ENCODE measurements at places on chromosomes 6 and 20.

- DNase-seq = no peak
Observed at GRCh38 chr20:58485393-58485792, 29.8 kb downstream of the APCDD1L start.

DNA sequence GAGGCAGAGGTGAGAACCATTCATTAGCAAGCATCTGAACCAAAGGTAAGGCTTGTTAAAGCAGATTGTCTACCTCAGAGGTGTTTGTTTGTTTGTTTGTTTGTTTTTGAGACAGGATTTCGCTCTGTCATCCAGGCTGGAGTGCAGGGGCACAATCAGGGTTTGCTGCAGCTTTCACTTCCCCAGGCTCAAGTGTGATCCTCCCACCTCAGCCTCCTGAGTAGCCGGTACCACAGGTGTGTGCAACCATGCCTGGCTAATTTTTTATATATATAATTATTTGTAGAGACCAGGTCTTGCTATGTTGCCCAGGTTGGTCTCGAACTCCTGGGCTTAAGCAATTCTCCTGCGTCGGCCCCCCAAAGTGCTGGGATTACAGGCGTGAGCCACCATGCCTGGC is 17.2 kb downstream of the CYP39A1 start:
- DNase-seq = no peak

- DNase-seq = no peak
Observed at GRCh38 chr6:111411046-111411445, 72.0 kb downstream of the REV3L start.

DNA sequence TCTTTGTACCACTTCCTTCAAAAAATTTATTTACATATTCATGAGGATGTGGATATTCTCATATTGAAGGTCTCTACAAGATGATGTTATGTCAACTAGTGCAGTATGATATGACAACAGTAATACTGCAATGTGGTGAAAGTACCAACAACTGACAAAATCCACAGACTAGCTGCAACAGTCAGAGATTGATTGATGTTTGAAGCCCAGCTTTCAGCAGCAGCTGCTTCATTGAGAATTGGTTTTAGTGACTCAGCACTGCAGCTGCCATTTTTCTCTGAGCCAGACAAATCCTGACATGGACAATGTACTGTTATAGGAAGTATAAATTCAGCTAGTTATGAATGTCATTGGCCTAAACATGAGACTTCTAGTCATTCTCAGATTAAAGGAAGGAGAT is 53.8 kb downstream of the PKIB start:
- DNase-seq = no peak

GRCh38 chr6:116008470-116009243 is 52.0 kb downstream of the FRK start:
- DNase-seq = no peak

- DNase-seq = no peak
Observed at GRCh38 chr6:42142118-42142835, at the start of gene C6orf132. Gene C6orf132 (minus strand): TSS chr6:42142620. CDS start chr6:42142444, 176 bp downstream.

DNA sequence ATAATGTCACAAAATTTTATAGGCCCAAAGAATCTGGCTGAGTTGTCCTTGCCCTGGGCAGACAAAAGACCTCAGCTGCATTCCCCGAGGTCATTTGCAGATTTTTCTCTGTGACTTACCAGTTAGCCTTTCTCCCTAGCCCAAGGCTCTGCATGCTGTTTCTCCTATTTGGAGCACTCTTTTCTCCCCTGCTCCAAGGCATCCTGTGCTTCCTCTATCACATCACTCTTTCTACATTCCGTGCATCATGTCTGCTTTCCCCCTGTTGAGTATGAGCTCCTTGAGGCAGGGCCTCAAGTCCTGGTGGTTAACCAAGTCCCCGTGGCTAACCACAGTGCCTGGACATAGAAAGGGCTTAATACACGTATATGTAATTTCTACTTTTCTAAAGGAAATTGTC is 593 bp upstream of the GSTA3 start:
- DNase-seq = no peak

- DNase-seq = peak; percentile 40
Observed at GRCh38 chr20:24783631-24784492, 165.2 kb upstream of the CST7 start.

- peak; percentile 46 for DNase-seq
Observed at GRCh38 chr20:32091888-32092346, 17.6 kb upstream of the TM9SF4 start.
